ENCODE measurements at places on chromosomes 7 and 10.

- DNase-seq: no peak
Measured at GRCh38 chr10:50506861-50507573, 116.7 kb downstream of the SGMS1 start.

DNA sequence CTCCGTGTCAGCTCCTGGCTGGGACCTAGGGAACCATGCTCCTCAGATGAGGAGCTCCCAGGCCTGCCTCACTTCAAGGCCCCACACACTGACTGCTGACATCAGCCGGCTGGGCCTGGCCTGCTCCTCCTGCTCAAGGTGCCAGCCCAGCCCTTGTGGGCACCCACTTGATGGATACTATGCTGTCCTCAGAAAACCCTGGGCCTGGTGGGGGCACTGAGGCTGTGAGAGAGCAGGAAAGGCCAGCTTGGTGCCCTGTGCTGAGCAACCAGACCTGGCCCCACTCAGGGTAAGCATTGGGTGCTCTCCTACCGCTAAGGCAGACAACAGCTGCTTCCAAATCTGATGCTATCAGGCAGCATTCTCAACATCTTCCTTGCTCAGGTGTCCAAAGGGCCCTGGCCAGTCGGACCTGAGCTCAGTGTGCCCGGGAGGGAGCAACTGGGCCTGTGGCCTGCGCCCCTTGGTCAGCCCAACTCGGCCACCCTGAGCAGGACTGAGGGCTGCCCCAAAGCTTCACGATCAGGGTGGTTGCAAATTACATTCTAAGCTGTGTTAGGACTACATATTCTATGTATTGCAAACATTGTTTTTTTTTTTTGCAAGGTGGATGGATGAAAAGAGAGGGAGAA lies 21.9 kb upstream of the ANTXRL start:
- DNase-seq: no peak

DNA sequence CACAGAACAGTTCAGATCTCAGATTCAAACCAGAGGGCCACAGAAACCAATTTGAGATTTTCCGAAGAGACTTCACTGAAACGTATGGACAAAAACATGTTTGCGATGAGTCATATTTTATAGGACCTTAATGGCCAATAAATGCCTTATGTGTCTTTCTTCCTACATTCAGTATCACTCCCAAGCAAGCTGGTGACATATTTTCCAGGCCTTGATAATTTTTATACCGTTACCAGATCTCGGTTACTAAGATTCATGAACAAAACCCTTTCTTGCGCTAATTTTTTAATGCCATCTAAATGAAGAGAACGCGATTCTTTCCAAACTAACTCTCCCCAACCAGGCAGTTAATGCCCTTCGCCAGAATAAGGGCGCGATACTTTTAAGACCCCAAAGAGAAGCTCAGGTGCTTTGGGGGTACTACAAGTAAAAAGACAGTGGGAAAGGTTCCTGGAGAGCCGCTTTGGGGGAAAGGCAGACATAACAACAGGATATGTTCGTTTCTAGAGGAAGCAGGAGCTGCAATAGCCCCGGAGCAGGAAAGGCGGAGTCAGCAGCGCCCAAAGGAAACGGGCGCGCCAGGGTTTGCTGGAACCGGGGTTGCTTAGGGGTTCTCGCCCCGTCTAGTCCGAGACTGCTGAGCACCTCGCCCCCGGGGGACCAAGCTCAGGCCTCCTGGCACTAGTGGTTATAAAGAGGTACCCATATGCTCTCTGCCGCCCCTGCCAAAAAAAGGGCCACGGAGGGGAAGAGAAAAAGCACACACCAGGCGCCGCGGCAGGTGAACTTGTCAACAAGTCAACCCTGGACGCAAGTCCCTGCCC lies 884 bp downstream of the ICA1 start:
- DNase-seq: no peak

DNA sequence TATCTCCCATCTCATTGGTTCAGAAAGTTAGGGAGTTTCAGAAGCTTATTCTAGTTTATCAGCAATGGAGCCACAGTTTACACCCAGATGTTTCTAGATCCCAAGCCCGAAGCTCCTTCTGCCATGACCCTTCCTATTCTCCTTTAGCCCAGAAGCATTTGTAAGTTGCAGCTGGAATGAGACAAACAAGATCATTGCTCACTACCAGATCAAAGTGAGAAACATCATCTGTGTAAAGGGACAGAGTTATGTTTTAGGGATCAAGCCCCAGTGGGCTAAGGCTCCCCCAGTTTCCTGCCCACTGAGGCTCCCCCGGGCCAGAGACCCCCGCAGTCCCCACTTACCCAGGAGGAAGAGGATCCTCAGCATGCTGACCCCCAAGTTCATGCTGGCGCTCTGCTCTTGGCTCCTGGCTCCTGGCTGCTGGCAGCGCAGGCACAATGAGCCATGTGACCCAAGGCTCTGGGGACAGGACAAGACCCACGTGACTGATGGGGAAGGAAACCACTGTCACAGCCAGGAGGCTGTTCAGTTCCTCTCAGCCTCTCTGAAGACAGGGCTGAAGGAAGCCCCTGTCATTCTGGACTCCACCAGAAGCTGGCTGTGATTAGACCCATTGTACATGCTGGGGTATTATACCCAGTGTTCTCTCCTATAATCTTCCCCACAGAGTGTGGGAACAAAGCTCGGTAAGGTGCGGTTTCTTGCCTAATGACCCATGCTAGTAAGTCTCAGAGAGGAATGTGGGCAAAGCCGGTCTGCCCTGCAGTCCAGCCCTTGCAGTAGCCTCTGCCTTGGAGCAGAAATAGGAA lies at the start of gene TMEM273:
Gene TMEM273 (minus strand): TSS at position 442 of the 812 bp plus-strand sequence. CDS start 55 bp downstream, at position 387.
- no peak for DNase-seq

DNA sequence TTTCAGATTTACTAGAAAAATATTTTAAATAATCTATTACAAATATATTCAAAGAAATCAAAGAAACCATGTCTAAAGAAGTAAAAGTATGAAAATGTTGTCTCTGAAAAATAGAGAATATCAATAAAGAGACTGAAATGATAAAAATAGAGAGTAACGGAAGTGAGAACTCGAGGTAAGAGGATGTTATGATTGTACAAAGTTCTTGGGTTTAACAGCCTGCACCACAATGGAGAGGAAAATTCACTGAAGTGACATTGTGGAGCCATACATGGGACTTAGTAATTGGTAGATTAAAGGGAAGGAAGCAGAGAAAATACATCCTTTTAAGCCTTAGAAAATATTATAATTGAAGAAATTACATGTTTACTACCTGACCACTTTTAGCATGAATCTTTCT lies 77.9 kb downstream of the THSD7A start:
- no peak for DNase-seq

GRCh38 chr7:3370068-3370830 lies 69.2 kb downstream of the SDK1 start:
- no peak for DNase-seq

- DNase-seq: no peak
Measured at GRCh38 chr10:130215931-130216231, 79.7 kb downstream of the GLRX3 start.

- no peak for DNase-seq
Measured at GRCh38 chr7:79421751-79422150, 31.7 kb downstream of the MAGI2 start.

DNA sequence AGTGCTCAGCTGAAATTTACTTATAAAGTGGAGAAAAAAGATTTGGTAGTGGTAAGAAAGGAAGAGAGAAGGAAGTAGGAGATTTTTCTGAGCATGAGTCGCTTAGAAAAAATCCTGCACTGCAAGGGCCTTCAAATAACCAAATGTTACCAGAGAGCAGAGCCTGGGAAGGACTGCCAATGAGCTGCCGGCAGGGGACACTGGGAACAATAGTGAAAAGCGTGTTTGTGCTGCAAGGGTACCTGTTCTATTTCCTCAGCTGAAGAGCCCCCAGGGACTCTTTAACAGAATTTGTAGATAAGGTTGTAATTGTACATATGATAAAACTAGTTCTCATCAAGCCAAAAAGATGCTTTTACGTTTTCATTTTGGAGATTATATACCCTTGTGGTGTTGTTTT lies 696.3 kb upstream of the C7orf33 start:
- DNase-seq: no peak

All from stimulated activated CD8-positive, alpha-beta memory T cell treated with anti-CD3 and anti-CD28 coated beads, Interleukin-4, amount 100 ng/mL, for 4 hours (primary cell).